OCI-M1 (cell line): ENCODE measurements at places on chromosomes 7 and 10.

GRCh38 chr7:146713934-146714333, 597.3 kb downstream of the CNTNAP2 start:
- no peak for DNase-seq

DNA sequence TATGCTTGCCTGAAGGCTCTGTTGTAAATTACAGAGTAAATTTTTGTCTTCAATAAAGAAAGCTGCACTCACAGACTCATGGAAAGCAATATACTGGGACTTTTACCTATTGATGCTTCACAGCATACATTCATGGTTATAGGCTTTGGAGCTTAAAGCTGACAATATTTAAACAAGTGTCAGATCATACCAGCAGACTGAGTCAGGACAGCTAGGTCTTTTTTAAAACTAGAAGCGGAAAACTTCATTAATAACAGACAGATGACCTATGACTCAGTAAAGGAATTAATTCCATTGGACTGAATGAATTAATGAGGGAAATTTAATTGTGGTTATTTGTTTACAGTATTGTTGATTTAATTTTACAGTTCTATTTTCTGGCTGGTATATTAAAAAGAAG, 165.8 kb upstream of the DGKB start:
- no peak for DNase-seq

- DNase-seq, result no peak
These were observed 121.9 kb downstream of the RALA start for GRCh38 chr7:39745320-39745719.

GRCh38 chr10:111874576-111874975, 309.0 kb downstream of the GPAM start:
- no peak for DNase-seq

GRCh38 chr10:36423821-36424248, 701.6 kb upstream of the ANKRD30A start:
- no peak for DNase-seq

DNA sequence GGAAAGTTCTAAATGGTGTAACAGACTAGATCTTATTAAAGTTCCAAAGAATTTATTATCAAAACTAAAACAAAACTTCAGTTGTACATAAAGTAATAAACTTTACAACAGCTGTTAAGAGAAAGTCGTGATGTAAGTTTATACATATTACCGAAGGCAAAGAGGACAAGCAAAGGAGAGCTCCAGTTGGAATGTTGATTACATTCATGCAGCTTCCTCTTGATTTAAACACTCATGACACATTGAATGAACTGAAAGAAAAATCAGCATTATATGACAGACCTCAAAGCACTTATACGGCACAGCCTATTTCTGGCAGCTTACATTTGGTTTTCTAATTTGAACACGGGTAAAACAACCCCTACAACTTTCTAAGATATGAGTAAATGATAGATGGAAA, 13.6 kb downstream of the SRI start:
- DNase-seq, result peak; percentile 74

DNA sequence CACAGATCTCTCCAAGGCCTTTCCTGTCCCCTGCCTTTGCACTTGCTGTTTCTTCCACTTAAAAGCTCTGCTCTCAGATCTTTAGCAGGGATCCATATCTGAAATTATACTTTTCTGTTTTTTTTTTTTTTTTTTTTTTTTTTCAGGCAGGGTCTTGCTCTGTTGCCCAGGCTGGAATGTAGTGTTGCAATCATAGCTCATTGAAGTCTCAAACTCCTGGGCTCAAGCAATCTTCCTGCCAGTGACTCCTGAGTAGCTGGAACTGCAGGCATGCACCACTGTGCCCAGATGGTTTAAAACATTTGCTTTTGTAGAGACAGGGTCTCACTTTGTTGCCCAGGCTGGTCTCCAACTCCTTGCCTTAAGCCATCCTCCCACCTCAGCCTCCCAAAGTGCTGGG, 5.0 kb upstream of the TSPAN15 start:
- DNase-seq, result no peak

GRCh38 chr7:20510573-20510900, 104.9 kb upstream of the ABCB5 start:
- DNase-seq, result no peak

DNA sequence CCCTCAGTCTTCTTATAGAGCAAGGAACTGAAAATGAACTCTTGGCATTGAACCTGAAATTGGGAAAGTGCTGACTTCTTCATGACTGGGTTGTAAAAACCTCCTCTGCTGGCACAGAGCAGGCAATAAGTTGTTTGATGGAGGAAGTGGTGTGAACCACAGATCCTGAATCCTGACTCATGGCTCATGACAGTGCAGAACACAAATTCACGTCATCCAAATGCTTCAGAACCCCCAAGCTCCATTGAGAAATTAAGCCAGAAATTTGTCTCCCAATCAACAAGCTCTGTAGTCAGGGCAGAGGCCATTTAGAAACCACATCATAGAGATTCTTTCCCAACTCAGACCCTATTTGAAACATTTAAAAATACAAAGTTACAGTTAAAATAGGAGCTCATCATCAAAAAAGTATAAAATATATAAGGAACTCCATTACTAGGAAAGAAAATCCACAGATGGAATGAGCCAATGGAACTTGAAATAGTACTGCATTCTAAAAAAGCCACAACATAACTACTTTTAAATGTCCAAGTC, 10.3 kb upstream of the STK17A start:
- DNase-seq, result peak; percentile 88

DNA sequence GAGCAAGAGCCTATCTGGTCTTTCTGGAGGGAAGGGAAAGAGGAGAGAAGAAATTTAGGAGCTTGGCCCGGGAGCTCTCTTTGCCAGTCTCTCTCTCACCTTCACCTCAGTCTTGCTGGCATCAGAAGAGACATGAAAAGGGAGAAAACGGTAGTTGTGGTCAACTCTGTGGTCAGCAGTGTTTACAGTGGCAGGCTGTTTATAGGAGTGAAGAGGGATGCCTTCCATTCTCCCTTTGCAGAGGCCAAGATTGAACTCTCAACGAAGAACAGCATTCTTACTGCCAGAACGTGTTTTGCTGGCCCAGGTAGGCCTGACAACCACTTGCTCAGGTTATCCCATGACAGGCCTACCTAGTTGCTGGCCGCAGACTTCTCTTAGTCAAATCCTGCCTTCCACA, 133.3 kb downstream of the CCDC3 start:
- no peak for DNase-seq

GRCh38 chr10:13882119-13882711, 295.4 kb downstream of the PRPF18 start:
- peak; percentile 66 for DNase-seq

- DNase-seq, result no peak
These were observed 40.5 kb downstream of the NRG3 start for GRCh38 chr10:81915504-81915897.

- DNase-seq, result no peak
These were observed 3.0 kb downstream of the ADCK2 start for GRCh38 chr7:140675726-140676125.

- DNase-seq, result no peak
These were observed 104.3 kb downstream of the TCERG1L start for GRCh38 chr10:131207176-131207575.

- no peak for DNase-seq
These were observed 81.3 kb downstream of the ZRANB1 start for GRCh38 chr10:125023255-125023654.

- DNase-seq, result no peak
These were observed 1187.2 kb downstream of the XPNPEP1 start for GRCh38 chr10:108736111-108736510.

GRCh38 chr7:151010307-151011096, 13.8 kb downstream of the ATG9B start:
- DNase-seq, result peak; percentile 79

GRCh38 chr10:91043173-91043910, 122.5 kb upstream of the ANKRD1 start:
- peak; percentile 49 for DNase-seq

- DNase-seq, result no peak
These were observed 15.9 kb downstream of the FAM149B1 start for GRCh38 chr10:73183667-73184281.

- no peak for DNase-seq
These were observed 74.4 kb downstream of the ST8SIA6 start for GRCh38 chr10:17380016-17380415.

GRCh38 chr7:116380025-116380424, 119.5 kb upstream of the CAV2 start:
- no peak for DNase-seq

GRCh38 chr10:6716516-6716915, 136.4 kb upstream of the PRKCQ start:
- no peak for DNase-seq

- DNase-seq, result no peak
These were observed 86.8 kb downstream of the FAM204A start for GRCh38 chr10:118255355-118255754.

DNA sequence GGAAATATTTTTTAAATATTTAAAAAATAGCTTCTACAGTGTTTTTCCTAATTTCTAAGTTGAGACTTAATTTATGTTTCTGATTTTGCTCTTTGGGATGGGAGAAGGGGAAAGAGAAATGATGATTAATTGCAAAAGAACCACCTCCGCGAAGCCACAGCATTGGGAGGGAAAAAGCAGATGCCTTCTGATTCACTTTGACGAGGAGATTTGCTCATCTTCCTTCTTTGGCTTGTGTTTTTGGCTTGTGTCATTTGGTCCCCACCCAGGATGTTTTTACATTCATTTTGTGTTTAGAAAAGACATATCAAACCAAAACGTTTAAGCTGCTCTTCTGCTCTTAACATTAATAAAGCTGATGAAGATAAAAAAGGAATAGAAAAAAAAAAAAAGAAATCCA, 121.7 kb downstream of the MACC1 start:
- DNase-seq, result no peak

DNA sequence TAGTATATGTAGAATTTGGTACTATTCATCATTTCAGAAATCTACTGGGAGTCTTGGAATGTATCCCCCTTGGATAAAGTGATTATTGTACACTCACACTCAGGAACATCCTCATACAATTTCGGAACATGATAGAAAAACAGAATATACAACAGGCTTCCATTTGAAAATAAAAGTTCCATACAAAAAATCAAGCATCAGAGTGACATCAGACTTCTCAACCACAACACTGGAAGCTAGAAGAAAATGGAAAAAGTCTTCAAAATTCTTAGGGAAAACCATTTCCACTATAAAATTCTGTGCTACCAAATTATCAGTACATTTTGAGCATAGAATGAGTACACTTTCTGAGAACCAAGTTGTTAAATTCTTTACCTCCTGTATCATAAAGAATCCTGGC, 8.8 kb downstream of the LYZL1 start:
- peak; percentile 20 for DNase-seq

GRCh38 chr10:20614911-20615310, 282.2 kb downstream of the NEBL start:
- no peak for DNase-seq

- no peak for DNase-seq
These were observed 196.4 kb downstream of the GFRA1 start for GRCh38 chr10:116076621-116077020.

GRCh38 chr7:36651404-36651803, 72.9 kb downstream of the AOAH start:
- no peak for DNase-seq

DNA sequence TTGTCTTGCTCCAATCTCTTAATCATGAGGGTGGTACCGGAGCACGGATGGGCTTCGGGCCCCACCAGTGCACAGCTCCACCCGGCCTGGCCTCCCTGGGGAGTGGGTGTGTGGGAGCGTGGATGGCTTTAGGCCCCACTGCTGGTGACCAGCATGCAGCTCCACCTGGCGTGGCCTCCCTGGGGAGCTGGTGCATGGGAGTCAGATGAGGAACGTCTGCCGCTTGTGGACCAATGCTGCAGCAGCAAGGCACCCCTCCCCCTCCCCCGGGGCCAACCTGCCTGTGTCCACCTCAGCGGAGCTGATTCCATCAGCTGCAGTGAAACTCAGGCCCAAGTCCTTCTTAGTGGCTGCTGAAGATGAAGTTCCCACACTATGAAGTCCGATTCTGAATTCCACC, 511.4 kb downstream of the PTPRN2 start:
- no peak for DNase-seq

DNA sequence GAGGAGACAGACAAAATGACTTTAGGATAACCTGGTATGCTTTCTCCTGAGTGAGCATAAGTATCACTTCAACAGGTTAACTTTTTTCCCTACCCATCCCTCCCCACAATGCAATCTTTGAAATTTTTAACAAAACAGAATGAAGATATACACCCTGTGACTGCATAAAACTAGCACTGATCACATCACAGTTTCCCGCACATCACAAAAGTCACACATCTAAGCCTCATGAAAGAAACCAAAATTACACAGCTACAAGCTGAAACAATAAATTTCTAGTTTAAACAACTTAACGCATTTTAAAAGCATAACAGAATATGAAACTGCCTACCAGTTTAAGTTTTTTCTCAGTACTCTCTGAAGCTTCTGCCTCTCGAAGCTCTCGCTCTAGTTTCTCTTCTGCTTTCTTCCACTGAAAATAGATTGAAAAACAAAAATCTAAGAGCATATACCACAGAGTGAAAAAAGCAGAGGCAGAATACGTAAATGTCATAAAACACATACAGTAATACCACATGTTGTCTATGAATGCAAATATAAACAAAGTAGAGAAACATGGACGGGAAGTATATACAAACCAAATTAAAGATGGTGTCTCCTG, 18.1 kb downstream of the NOC3L start:
- no peak for DNase-seq

DNA sequence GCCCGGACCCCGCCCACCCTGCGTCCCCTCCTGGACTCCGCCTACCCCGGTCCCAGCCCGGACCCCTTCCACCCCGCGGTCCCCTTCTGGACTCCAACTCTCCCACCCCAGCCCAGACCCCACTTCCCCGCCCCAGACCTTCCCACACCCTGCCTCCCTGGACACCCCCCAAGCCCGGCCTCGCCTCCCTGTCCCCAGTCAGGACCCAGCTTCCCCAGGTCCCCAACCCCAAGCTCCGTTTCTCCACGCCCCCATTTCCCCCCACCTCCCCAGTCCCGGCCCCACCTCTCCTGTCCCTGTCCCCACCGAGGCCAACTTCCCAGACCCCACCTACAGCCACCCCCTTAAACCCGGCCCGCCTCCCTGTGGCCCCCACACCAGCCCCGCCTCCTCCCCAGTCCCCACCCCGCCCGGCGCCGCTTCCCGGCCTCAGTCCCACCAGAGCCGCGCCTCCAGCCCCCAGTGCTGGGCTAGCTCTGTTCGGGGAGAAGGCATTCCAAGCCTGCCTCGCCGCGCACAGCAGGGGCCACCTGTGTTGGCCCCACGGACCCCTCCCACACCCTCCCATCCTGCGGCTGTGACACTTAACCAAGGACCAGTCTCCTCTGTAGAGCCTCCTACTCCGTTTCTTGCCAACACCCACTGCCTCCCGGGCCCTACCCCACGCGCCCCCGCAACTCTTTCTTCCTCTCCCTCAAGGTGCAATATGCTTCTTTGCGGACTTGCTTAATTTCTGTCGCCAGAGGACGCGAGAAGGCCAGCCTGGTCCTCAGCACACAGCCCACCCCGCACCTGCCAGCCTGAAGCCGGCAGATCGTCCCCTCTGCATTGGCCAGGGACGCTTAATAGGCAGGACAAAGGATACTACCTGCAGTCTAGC, 736 bp upstream of the ITIH5 start:
- DNase-seq, result no peak

GRCh38 chr7:36015733-36016132, 137.3 kb upstream of the EEPD1 start:
- no peak for DNase-seq

GRCh38 chr10:96756111-96756903, 36.0 kb upstream of the PIK3AP1 start:
- DNase-seq, result peak; percentile 32
